Lower leg skin (tissue), 4 donors: ENCODE measurements at places on chromosomes 16 and 17. TPM values are rescaled to one million over a fixed set of nuclear protein-coding genes. Genes with fewer than 3 reads are reported as not detected.

The TERB1 gene
- not detected for total RNA-seq

The SLC6A2 gene
- total RNA-seq: 7.2 TPM

The FLCN gene
- 33.4 TPM for total RNA-seq

The ZFHX3 gene
- 14.9 TPM for total RNA-seq

The TBC1D3L gene
- total RNA-seq: 36.9 TPM

The CLCN7 gene
- total RNA-seq: 140 TPM
